Sciatic nerve (tissue), 2 donors: ENCODE measurements at places on chromosomes 5 and 9. TPM values are rescaled to one million over a fixed set of nuclear protein-coding genes. Genes with fewer than 3 reads are reported as not detected.

The GPR151 gene
- total RNA-seq, result not detected

The CDH9 gene
- not detected for total RNA-seq

The DND1 gene
- total RNA-seq, result 1.4 TPM

The BAAT gene
- total RNA-seq, result not detected

The TNIP1 gene
- 80.2 TPM for total RNA-seq

The LTC4S gene
- total RNA-seq, result 21.7 TPM

The PLK2 gene
- 145 TPM for total RNA-seq

The TNFSF8 gene
- total RNA-seq, result 3.1 TPM

The CNTLN gene
- 22.4 TPM for total RNA-seq

The PCDHB5 gene
- 4.4 TPM for total RNA-seq

The SPAG8 gene
- 6.3 TPM for total RNA-seq

The SEMA6A gene
- total RNA-seq, result 35.4 TPM

The CDC14B gene
- total RNA-seq, result 45.1 TPM

The CHSY3 gene
- 4.0 TPM for total RNA-seq

The NR4A3 gene
- total RNA-seq, result 42.2 TPM

The FOXI1 gene
- total RNA-seq, result not detected

The ENTR1 gene
- total RNA-seq, result 39.7 TPM

The PLCXD3 gene
- total RNA-seq, result 4.2 TPM

The FOXD4L5 gene
- 0.27 TPM for total RNA-seq

The TMC1 gene
- total RNA-seq, result 0.36 TPM

The LPAR1 gene
- 170 TPM for total RNA-seq

The TARS1 gene
- total RNA-seq, result 74.4 TPM

The ANKRD18B gene
- 1.2 TPM for total RNA-seq

The PPP3R2 gene
- total RNA-seq, result not detected

The SLC34A3 gene
- not detected for total RNA-seq

The PTCH1 gene
- 136 TPM for total RNA-seq

The RAB3C gene
- total RNA-seq, result 6.1 TPM

The CER1 gene
- not detected for total RNA-seq

The PHF24 gene
- 0.45 TPM for total RNA-seq

The GPR21 gene
- total RNA-seq, result 3.3 TPM

The GRAMD2B gene
- 42.3 TPM for total RNA-seq

The LECT2 gene
- not detected for total RNA-seq

The PLAC8L1 gene
- not detected for total RNA-seq

The CLIC3 gene
- total RNA-seq, result 11.3 TPM

The COL5A1 gene
- total RNA-seq, result 79.4 TPM

The FOXD4L3 gene
- total RNA-seq, result not detected

The RASEF gene
- total RNA-seq, result 0.09 TPM

The GRM6 gene
- not detected for total RNA-seq

The NDST1 gene
- total RNA-seq, result 109 TPM

The SCGB3A2 gene
- total RNA-seq, result 1.0 TPM

The DPYSL3 gene
- 81.2 TPM for total RNA-seq
